Dorsolateral prefrontal cortex (tissue), 122 donors: ENCODE measurements at places on chromosomes 2 and 18.
A peak's percentile ranks its signal among the peaks of the same experiment; 100 is the strongest.

- DNase-seq = no peak
These were observed 292.4 kb downstream of the SP3 start for GRCh38 chr2:173672573-173673340.

GRCh38 chr18:9066358-9066757 is 36.1 kb upstream of the NDUFV2 start:
- no peak for DNase-seq

DNA sequence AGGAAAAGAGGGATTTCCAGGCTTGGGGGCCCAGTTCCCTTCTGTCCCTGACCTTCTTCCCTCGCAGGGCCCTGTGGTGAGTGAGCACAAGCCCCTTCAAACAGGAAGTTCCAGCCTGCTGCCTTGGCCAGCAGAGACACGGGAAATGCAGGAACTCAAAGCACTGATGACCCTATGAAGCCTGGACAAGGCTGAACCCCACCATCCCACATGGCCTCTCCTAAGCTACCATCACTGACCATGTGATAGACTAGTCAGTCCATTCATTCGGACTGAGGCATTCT is 196.4 kb downstream of the TNS1 start:
- DNase-seq = no peak

DNA sequence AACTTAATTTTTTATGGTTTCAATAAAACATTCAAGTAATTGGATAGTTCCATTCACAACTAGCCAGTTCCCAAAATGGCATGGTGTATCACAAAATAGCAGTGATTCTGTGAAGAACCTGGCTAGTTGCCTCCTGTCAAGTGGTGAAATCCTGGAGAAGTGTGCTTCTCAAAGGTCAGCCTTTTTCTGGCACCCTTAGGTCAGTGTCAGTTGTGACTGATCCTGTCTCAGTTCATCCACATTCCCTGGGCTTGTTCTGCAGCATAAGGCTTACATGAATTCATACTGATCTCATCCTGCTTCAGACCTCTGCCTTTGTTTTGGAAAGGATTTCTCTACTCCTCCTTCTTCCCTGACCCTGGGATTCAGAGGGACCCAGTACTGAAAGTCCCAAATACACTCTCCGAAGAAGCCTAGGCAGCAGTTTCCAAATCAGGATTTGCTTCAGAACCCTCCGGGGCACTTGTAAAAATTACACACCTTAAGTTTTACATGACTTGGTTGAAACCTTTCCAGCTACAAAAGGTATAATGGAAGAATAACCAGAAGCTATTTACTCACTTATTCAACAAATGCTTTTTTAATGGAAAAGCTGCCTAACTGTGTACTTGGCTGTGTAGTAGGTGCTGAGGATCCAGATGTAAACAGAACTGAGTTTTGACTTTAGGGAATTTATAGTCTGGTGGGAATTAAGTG is 11.0 kb downstream of the MAP3K20 start:
- no peak for DNase-seq

DNA sequence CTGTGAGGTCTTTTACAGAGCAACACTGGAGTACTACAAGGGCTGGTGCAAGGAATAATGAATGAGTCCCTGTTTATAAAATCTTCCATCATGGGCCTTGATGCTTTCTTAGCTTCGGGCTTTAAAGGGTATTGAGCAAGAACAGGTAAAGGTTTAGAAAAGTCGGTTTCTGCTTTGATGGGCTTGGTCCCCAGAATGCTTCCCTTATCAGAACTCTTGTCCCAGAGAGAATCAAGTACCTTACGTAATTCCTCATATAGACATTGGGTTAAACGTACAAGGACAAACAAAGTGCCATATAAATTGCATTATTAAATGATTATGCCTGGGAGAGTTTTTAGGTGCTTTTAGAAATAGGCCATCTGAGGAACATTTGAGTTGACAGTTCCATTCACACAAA is 24.5 kb upstream of the REV1 start:
- no peak for DNase-seq

- no peak for DNase-seq
These were observed 501.6 kb upstream of the GYPC start for GRCh38 chr2:126154256-126154785.

DNA sequence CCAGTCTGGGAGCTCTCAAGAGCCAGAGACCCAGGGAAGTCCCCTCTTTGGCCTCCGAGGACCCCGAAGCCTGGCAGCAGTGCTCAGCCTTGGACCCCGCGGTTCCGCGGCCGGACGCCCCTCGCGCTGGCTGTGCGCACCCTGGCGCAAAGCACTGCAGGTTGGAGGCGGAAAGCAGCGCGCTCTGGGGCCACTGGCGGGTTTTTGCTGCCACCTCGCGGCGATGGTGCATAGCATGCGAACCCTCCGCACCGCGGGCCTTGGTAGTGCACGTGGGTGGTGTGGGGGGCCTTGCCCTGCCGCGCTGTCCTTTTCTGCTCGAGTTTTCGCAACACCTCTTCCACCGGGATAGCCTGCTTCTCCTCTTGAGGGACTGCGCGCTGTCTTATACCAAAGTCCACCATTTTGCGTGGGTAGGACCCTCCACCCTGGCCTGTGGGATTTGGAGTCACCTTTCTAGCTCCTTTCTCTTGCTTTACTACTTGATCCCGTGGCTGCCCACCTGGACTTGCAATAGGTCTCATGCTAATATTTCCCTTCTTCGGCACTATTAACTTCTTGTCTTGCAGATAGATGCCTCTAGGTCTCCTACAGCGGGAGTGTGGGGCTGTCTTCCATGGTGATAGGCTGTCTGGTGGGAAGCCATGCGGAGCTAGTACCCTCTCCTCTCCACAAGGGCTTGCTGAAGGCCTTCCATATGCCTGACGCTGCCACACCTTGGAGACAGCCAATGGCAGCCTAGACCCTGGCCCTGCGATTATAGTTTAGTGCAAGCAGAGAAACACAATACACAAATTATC is 14.3 kb downstream of the SIX3 start:
- DNase-seq = peak; percentile 83

GRCh38 chr2:181372646-181373040 is 84.5 kb upstream of the ITGA4 start:
- DNase-seq = no peak
